ENCODE measurements at places on chromosomes 3 and 15. TPM values are rescaled to one million over a fixed set of nuclear protein-coding genes. Genes with fewer than 3 reads are reported as not detected.
A peak's percentile ranks its signal among the peaks of the same experiment; 100 is the strongest.

DNA sequence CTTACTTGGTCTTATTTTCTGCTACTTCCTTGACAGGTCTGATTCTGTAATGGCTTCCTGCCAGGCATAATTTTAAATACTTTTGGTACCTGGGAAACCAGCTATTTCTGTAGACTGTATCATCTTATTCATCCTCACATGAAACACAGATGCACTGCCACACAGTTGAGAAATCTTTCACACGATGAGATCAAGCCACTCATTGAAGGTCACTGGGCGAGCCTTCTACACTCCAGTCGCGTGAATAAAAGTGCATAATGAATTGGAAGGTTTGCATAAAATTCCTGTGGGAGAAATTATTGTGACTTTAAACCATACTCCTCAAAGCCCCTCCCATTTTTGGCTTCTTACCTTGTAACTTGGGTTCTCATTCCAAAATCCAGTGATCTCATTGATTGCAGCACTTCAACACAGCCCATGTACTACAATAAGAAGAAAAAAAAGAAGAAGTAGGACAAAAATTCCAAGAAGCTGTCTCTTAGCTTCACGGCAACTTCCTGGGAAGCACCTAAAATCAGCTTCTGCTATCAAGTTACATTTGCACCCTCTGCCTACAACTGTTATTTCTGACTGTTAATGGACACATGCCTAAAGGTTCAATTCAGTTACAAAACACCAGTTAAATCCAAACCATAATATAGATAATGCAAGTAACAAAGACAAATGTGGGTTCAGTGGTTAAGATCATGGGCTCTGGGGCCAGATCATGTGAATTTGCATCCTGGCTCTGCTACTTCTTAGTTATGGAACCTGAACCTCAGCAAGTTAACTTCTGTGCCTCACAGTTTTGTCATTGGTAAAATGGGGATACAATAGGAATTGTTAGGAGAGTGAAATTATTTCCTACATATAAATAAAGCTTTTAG is 39.0 kb downstream of the SHC4 start:
- H3K4me3 ChIP-seq, result no peak overlapping the region
- H3K27ac ChIP-seq, result no peak overlapping the region
- DNase-seq, result no peak
- no peaks in the 10 kb centered on the region for H3K4me1 ChIP-seq
- no peaks in the 10 kb centered on the region for H3K36me3 ChIP-seq

GRCh38 chr3:126994661-126995245 is 11.8 kb downstream of the PLXNA1 start:
- H3K36me3 ChIP-seq, result no peaks in the 10 kb centered on the region
- H3K4me3 ChIP-seq, result no peak overlapping the region
- no peak for DNase-seq
- no peaks in the 10 kb centered on the region for H3K4me1 ChIP-seq

- H3K27ac ChIP-seq, result no peak overlapping the region
- peaks cover 9% of the 10 kb centered on the region for H3K36me3 ChIP-seq
- no peaks in the 10 kb centered on the region for H3K27me3 ChIP-seq
- no peak overlapping the region for H3K4me3 ChIP-seq
- no peak for DNase-seq
Measured at GRCh38 chr3:128328546-128329458, 137.9 kb downstream of the DNAJB8 start.

DNA sequence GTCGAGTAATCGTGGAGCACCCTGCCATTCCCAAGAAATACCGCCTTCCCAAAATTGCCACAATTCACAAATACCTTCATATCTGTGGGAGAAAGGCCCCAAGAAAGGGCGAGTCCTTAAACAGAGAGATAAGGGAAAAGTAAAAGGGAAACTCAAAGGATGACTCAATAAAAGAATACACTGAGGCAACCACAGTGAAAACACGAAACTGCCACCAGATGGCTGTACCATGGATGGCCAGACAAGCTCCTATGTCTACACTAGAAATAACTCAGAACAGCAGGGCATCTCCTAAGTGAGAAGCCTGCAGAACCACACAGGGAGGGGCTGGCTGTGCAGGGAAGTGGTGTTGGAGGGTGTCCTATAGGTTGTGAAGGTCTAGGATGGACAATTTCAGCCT is 25.0 kb downstream of the SRGAP3 start:
- DNase-seq, result no peak
- H3K27ac ChIP-seq, result no peak overlapping the region

GRCh38 chr3:132817646-132818177 is 95.5 kb upstream of the NPHP3 start:
- no peak overlapping the region for H3K4me3 ChIP-seq
- no peaks in the 10 kb centered on the region for H3K4me1 ChIP-seq
- H3K27ac ChIP-seq, result no peak overlapping the region
- no peak for DNase-seq
- peaks cover 3% of the 10 kb centered on the region for H3K27me3 ChIP-seq

- no peak overlapping the region for H3K4me3 ChIP-seq
- peaks cover 6% of the 10 kb centered on the region for H3K27me3 ChIP-seq
- H3K27ac ChIP-seq, result no peak overlapping the region
- DNase-seq, result no peak
- no peaks in the 10 kb centered on the region for H3K36me3 ChIP-seq
Measured at GRCh38 chr15:78102741-78103140, 10.4 kb downstream of the SH2D7 start.

- no peak overlapping the region for H3K4me3 ChIP-seq
- peaks cover 33% of the 10 kb centered on the region for H3K4me1 ChIP-seq
- H3K27me3 ChIP-seq, result peaks cover 6% of the 10 kb centered on the region
- no peak for DNase-seq
- H3K27ac ChIP-seq, result peak overlapping the region; percentile 4
- peaks cover 13% of the 10 kb centered on the region for H3K36me3 ChIP-seq
Measured at GRCh38 chr3:141399200-141399599, 30.9 kb downstream of the ZBTB38 start.

GRCh38 chr15:68364028-68364659 is 67.8 kb downstream of the ITGA11 start:
- no peaks in the 10 kb centered on the region for H3K4me1 ChIP-seq
- DNase-seq, result no peak
- no peaks in the 10 kb centered on the region for H3K36me3 ChIP-seq
- H3K27ac ChIP-seq, result no peak overlapping the region
- peaks cover 3% of the 10 kb centered on the region for H3K27me3 ChIP-seq
- no peak overlapping the region for H3K4me3 ChIP-seq

DNA sequence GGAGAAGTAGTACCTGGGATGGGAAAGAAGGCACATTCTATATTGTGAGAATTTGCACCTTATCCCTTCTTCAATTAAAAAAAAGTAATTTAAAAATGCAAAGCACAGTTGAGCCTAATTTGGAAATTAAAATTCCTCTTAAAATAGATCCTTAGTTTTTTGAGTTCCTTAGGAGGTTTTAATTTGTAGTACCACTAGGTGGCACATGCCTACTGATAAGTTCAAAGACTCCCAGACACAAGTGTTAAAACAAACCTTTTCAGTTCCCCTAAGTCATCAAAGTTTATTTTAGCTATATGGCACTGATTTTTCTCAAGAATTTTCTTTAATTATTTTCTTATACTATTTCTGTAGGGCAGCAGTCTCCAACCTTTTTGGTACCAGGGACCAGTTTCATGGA is 127.6 kb upstream of the AZI2 start:
- H3K4me3 ChIP-seq, result no peak overlapping the region
- DNase-seq, result no peak
- H3K36me3 ChIP-seq, result no peaks in the 10 kb centered on the region
- no peaks in the 10 kb centered on the region for H3K4me1 ChIP-seq
- no peaks in the 10 kb centered on the region for H3K27me3 ChIP-seq
- no peak overlapping the region for H3K27ac ChIP-seq

- no peaks in the 10 kb centered on the region for H3K4me1 ChIP-seq
- H3K27me3 ChIP-seq, result peaks cover 1% of the 10 kb centered on the region
- DNase-seq, result no peak
- H3K36me3 ChIP-seq, result no peaks in the 10 kb centered on the region
- H3K4me3 ChIP-seq, result no peak overlapping the region
Measured at GRCh38 chr3:193865339-193865738, 270.6 kb upstream of the HES1 start.

GRCh38 chr3:47870156-47870555 is 67.2 kb downstream of the DHX30 start:
- H3K4me3 ChIP-seq, result no peak overlapping the region
- no peak for DNase-seq
- H3K27me3 ChIP-seq, result no peaks in the 10 kb centered on the region
- peaks cover 31% of the 10 kb centered on the region for H3K36me3 ChIP-seq
- H3K4me1 ChIP-seq, result no peaks in the 10 kb centered on the region
- no peak overlapping the region for H3K27ac ChIP-seq

DNA sequence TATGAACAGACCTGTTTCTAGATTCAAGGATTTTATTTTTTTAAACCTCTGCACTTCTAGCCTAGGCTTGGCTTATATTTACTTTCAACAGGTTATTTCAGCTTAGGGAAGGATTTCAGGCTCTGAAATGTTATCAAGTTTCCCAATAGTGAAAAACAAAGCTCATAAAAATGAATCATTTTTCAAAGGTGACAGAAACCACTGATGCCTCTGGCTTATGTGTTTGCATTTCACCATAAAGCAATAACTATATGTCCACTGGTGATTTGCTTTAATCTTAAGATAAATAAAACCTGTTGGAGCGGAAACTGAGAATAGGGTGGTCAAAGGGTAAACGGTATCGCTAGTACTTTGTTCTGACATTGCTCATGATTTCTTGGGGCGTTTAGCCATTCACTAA is 141.2 kb upstream of the LRIG1 start:
- H3K27me3 ChIP-seq, result no peaks in the 10 kb centered on the region
- H3K4me3 ChIP-seq, result no peak overlapping the region
- no peak for DNase-seq

GRCh38 chr15:57255751-57256341 is 120.5 kb upstream of the CGNL1 start:
- no peaks in the 10 kb centered on the region for H3K27me3 ChIP-seq
- peaks cover 12% of the 10 kb centered on the region for H3K36me3 ChIP-seq
- no peaks in the 10 kb centered on the region for H3K4me1 ChIP-seq
- no peak overlapping the region for H3K4me3 ChIP-seq
- no peak overlapping the region for H3K27ac ChIP-seq

GRCh38 chr15:50531766-50532165 is 14.7 kb downstream of the USP50 start:
- no peak overlapping the region for H3K4me3 ChIP-seq
- DNase-seq, result no peak
- H3K4me1 ChIP-seq, result no peaks in the 10 kb centered on the region
- H3K36me3 ChIP-seq, result no peaks in the 10 kb centered on the region
- peaks cover 1% of the 10 kb centered on the region for H3K27me3 ChIP-seq
- no peak overlapping the region for H3K27ac ChIP-seq

- H3K4me1 ChIP-seq, result no peaks in the 10 kb centered on the region
- H3K27me3 ChIP-seq, result peaks cover 7% of the 10 kb centered on the region
- no peak overlapping the region for H3K27ac ChIP-seq
Measured at GRCh38 chr15:100385300-100386050, 43.7 kb upstream of the ADAMTS17 start.

DNA sequence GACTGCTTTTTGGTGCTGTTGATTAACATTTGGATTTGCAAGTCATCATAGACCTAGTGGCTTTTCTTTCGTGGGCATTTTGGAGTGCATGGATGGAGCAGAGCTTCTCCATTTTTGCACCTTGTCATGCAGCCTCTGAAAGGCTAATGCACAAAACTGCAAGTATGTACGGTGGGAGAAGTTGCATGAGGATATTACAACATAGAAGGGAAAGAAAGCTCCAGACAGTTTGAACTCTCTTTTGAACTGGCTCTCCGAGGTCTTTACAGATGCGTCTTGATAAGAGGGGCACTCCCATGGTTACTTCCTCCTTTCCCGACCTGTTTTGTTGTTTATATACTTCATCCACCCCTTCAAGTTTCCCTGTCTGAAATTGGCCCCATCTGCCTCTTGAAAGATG is 147.1 kb upstream of the GBE1 start:
- H3K4me3 ChIP-seq, result no peak overlapping the region
- H3K27me3 ChIP-seq, result no peaks in the 10 kb centered on the region
- no peak for DNase-seq
- H3K36me3 ChIP-seq, result no peaks in the 10 kb centered on the region
- no peaks in the 10 kb centered on the region for H3K4me1 ChIP-seq
- no peak overlapping the region for H3K27ac ChIP-seq

DNA sequence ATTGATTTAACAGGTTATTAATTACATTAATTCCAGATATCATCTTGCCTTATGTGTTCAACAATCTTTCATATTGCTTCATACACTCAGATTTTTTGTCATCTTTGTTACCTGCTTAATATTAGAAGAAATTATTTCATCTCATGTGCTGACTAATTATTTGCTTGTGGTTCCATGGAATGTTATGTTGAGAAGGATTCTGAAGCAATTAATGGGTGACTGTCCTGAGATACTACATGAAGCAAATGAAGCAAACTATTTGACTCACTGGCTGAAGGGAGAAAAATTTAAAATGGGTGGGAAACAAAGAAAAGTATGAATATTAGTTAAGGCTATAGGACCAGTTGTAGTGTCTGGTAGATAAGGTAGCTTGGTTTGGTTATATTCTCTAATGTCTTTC is 443.8 kb upstream of the EPHA6 start:
- H3K4me3 ChIP-seq, result no peak overlapping the region
- peaks cover 3% of the 10 kb centered on the region for H3K27me3 ChIP-seq
- no peaks in the 10 kb centered on the region for H3K36me3 ChIP-seq
- no peak overlapping the region for H3K27ac ChIP-seq
- DNase-seq, result no peak

DNA sequence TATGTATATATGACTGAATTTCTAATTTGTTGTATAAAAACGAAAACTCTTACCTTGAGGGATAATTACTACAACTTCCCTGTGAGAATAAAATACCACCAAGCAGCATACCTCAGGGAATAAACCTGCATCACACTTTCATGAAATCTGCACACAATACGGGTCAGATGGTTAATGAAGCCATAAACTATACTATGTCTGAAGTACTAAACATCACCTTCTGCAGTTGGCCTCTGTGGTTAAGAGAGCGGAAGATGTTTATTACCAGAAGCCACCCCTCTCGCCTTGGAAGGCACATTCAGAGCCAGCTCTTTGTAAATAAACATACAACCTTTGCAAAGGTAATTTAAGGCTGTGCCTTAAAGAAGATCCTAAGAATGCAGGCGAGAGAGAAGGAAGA is 462.1 kb upstream of the NR2F2 start:
- peak overlapping the region; percentile 94 for H3K27ac ChIP-seq
- H3K36me3 ChIP-seq, result no peaks in the 10 kb centered on the region
- peaks cover 6% of the 10 kb centered on the region for H3K27me3 ChIP-seq
- peaks cover 95% of the 10 kb centered on the region for H3K4me1 ChIP-seq
- H3K4me3 ChIP-seq, result peak overlapping the region; percentile 57
- peak; percentile 48 for DNase-seq

BFSP2 gene
- not detected for polyA plus RNA-seq

SCN5A gene
- not detected for polyA plus RNA-seq

C3orf49 gene
- not detected for polyA plus RNA-seq

ANKRD34C gene
- polyA plus RNA-seq, result not detected

INO80 gene
- 0.50 TPM for polyA plus RNA-seq

NKIRAS1 gene
- polyA plus RNA-seq, result 2.1 TPM

MCTP2 gene
- polyA plus RNA-seq, result 83.7 TPM

EFCC1 gene
- polyA plus RNA-seq, result 0.58 TPM

DPPA4 gene
- polyA plus RNA-seq, result 2.3 TPM

Data from immature natural killer cell (primary cell).